ENCODE measurements at places on chromosomes 3 and 15. TPM values are rescaled to one million over a fixed set of nuclear protein-coding genes. Genes with fewer than 3 reads are reported as not detected.

Gene FGF7
- not detected for total RNA-seq

Gene SH2D7
- total RNA-seq, result not detected

Gene SNX4
- total RNA-seq, result 25.1 TPM

Gene RARB
- total RNA-seq, result not detected

- H3K36me3 ChIP-seq, result no peaks in the 10 kb centered on the region
- H3K4me1 ChIP-seq, result no peaks in the 10 kb centered on the region
- no peak for DNase-seq
- H3K4me3 ChIP-seq, result no peak overlapping the region
- no peak overlapping the region for H3K27ac ChIP-seq
Observed at GRCh38 chr3:33918126-33918756, 119.8 kb downstream of the PDCD6IP start.

Measured in activated T-cell treated with anti-CD3 and anti-CD28 coated beads, Interleukin-2, amount 50 U/mL, for 72 hours (primary cell).